Activated CD4-positive, alpha-beta T cell treated with anti-CD3 and anti-CD28 coated beads, Interleukin-2, amount 10 ng/mL, durations not matched to agents 24 days and 14 days (primary cell): ENCODE measurements at places on chromosomes 16 and 17. TPM values are rescaled to one million over a fixed set of nuclear protein-coding genes. Genes with fewer than 3 reads are reported as not detected.
A peak's percentile ranks its signal among the peaks of the same experiment; 100 is the strongest.

The DLX4 gene
- 0.21 TPM in 1 of 2 replicates, not detected in the other for total RNA-seq

The TMEM88 gene
- 6.1 and 7.1 TPM in 2 replicates for total RNA-seq

- H3K27me3 ChIP-seq: peaks cover 32% of the 10 kb centered on the region
- H3K4me3 ChIP-seq: no peak overlapping the region
- no peak for DNase-seq
These were observed 8.7 kb downstream of the PPM1E start for GRCh38 chr17:58764373-58764772.

DNA sequence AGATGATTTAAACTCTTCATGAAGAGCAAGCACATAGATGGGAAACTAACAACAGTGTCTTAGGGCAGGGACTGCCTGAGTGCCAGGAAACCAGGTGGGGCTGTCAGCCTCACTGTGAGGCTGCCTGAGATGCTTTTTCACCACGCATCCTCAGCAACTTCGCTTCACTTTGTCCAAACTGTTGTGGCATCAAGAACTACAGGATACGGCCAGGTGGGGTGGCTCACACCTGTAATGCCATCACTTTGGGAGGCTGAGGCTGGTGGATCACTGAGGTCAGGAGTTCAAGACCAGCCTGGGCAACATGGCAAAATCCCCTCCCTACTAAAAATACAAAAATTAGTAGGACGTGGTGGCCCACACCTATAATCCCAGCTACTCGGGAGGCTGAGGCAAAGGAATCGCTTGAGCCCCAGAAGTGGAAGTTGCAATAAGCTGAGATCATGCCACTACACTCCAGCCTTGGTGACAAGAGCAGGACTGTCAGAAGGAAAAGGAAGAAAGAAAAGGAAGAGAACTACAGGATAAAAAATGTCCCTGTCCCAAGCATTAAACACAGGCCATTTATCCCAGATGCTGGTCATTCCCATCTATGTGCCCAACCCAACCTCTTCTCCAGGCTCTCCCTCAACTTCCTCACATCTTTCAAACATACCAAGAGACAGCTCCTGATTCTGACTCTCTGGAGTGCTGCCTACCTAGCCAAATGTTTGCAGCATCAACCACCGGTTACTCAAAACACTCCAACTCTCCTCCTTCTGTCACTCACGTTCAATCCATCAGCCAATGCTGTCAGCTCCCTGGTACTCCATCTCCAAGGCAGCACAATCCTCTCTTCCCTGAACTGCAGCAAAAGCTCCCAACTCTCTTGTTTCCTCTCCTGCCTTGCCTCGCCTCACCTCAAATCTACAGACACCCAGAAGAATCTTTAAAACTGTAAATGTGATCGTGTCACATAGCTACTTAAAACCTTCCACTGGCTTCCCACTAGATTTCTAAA lies 1.6 kb downstream of the EIF4A3 start:
- H3K4me1 ChIP-seq: peaks cover 37% of the 10 kb centered on the region
- H3K4me3 ChIP-seq: peak overlapping the region; percentile 88
- DNase-seq: peak; percentile 73
- H3K27me3 ChIP-seq: no peaks in the 10 kb centered on the region
- peak overlapping the region; percentile 74 for H3K27ac ChIP-seq

DNA sequence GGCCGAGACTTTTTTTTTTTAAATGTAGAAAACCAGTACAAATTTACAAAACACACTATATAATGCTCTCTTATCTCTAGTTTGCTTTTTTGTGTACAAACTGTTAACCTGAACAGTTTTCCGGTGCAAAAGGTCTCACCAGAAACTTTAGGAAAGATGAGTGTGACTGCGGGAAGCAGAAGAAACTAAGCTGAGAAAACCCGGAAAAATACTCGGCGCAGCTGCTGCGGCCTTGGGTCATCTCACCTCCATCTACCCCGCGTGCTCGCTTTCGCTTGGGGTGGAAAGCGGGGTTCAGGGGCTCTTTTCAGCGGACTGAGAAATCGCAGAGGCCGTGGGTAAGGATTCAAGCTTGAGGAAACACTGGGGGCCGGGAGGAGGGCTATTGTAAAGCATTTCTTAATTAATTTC lies 1.8 kb downstream of the SALL1 start:
- no peak overlapping the region for H3K4me3 ChIP-seq
- H3K36me3 ChIP-seq: peaks cover 6% of the 10 kb centered on the region
- H3K27ac ChIP-seq: no peak overlapping the region
- no peak for DNase-seq
